Regular cardiac myocyte (primary cell): ENCODE measurements at places on chromosomes 1 and 21. TPM values are rescaled to one million over a fixed set of nuclear protein-coding genes. Genes with fewer than 3 reads are reported as not detected.

Gene COL24A1
- total RNA-seq = 0.19 and 0.56 TPM in 2 replicates

Gene CFAP45
- 0.28 and 0.96 TPM in 2 replicates for total RNA-seq

Gene LY9
- not detected in 2 replicates for total RNA-seq

Gene LCE1E
- not detected in 2 replicates for total RNA-seq

Gene LINGO4
- total RNA-seq = not detected in 2 replicates

Gene RIMS3
- total RNA-seq = 0.38 and 0.85 TPM in 2 replicates

Gene CNR2
- total RNA-seq = not detected in 2 replicates

Gene TRIM58
- 1.1 and 3.1 TPM in 2 replicates for total RNA-seq

Gene USH2A
- total RNA-seq = not detected in 2 replicates

Gene VAV3
- total RNA-seq = 0.38 and 0.56 TPM in 2 replicates

Gene DNAI4
- total RNA-seq = 5.4 and 20.0 TPM in 2 replicates

Gene RGSL1
- total RNA-seq = not detected in 2 replicates
